ENCODE measurements at places on chromosomes 7 and 10.
A peak's percentile ranks its signal among the peaks of the same experiment; 100 is the strongest.

GRCh38 chr7:34718867-34719266 lies 60.8 kb downstream of the NPSR1 start:
- DNase-seq: no peak

GRCh38 chr7:81562581-81562980 lies 207.3 kb downstream of the HGF start:
- DNase-seq: no peak

- no peak for DNase-seq
Measured at GRCh38 chr7:132202541-132202940, 373.7 kb downstream of the PLXNA4 start.

DNA sequence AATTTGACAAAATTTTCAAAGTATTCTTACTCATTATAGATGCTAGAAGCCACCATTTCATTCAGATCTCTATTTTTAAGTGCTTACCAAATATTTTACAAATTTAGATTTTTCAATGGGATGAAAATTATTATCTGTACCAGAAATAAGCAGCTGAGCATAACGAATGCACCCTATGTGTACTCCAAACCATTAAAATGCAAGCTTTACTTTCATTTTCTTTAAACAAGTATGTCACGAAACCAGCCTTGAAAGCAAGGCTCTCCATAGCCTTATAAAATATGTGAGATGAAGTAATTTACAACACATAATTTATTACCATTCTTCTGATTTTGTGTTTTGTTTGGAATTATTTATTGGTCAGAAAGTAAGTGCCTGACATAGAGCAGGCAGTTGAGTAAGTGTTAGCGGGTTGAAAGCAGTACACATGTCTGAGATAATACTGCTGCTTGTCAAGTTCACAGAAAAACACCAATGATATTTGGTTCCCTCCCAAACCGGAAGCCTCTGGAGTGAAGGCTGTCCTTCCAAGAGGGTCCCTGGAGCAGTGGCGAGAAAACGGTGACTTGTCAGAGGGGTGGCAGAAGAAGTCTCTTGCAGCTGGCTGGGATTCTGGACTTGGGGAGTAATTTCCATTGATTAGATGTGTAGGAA lies 322.7 kb upstream of the PFKP start:
- no peak for DNase-seq

- DNase-seq: no peak
Measured at GRCh38 chr10:109862041-109862440, 61.3 kb downstream of the XPNPEP1 start.

DNA sequence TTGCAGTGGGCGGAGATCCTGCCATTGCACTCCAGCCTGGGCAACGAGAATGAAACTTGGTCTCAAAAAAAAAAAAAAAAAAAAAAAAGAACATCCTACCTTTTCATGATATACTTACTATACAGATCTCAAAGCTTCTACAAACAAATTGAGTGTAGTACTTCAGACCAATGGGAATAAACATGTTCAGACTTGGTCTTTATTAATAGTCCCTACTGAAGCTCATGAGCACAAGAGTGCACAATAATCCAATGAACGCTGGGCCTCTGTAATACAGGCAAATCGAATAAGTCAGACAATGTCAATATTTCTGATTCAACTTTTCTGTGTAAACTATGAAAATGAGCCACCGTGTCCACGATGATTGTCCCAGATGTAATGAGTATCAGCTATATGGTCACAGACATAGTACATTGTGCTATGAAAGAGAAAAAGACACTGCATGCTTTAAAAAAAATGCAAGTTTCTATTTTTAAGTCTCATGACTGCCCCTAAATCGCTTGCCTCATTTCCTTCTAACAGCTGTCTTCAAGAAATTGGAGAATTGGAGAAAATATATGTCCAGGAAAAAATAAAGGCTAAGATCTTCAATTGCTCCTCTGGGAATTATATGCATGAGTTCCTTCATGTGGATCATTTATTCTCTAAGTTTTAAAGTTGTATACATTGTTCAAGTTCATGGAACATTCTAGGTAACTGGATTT lies 64.0 kb upstream of the CTTNBP2 start:
- DNase-seq: no peak

DNA sequence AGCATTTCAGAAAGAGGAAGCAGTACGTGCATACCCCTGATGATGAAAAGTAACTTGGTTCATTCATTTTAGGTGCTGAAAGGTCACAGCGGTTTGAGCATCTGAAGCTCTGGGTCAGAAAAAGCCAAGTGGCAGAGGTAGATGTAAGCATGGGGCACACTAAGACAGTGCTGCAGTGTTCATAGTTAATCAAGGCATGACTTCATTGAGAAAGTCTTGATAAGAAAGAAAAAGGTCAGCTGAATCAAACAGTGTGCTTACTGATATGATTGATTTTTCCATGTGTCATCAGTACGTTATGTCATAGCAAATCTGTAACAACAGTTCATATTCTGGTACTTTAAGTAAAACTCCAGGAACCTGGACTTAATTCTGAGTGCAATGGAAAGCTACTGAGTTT lies 107.7 kb upstream of the PCLO start:
- DNase-seq: no peak

DNA sequence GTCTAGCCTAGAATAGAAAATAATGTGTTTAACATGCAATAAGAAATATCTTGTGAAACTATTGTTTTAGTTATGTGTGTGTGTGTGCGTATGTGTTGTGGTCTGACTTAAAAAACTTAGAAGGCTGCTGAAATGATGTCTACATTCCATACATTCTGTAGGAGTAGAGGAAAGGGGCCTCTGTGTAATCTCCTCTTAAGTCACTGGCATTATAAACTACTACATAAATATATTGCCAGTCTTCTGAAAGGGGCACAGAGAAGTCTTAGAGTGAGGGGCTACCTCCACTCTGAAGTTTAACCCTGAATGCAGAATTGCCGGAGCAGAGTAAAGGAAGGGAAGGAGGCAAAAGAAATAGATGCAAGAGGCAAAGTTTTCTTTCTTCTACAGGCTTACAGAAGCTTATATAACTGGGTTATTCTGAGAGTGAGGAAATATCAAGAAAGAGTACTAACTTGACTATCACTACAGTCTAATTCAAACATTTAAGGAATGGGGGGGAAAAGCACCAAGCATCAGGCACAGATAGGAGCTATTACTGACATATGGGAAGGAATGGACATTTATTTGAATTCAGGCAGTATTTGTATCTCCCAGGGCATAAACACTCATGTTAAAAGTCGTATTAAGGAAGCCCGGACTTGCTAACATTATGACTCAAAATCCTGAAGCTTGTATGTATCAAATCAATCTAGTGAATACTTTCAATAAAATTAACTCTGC lies 75.7 kb downstream of the DNAJC1 start:
- DNase-seq: no peak

- DNase-seq: no peak
Measured at GRCh38 chr7:155721056-155721455, 76.6 kb downstream of the RBM33 start.

- no peak for DNase-seq
Measured at GRCh38 chr7:87447116-87447635, 28.3 kb downstream of the ABCB4 start.

DNA sequence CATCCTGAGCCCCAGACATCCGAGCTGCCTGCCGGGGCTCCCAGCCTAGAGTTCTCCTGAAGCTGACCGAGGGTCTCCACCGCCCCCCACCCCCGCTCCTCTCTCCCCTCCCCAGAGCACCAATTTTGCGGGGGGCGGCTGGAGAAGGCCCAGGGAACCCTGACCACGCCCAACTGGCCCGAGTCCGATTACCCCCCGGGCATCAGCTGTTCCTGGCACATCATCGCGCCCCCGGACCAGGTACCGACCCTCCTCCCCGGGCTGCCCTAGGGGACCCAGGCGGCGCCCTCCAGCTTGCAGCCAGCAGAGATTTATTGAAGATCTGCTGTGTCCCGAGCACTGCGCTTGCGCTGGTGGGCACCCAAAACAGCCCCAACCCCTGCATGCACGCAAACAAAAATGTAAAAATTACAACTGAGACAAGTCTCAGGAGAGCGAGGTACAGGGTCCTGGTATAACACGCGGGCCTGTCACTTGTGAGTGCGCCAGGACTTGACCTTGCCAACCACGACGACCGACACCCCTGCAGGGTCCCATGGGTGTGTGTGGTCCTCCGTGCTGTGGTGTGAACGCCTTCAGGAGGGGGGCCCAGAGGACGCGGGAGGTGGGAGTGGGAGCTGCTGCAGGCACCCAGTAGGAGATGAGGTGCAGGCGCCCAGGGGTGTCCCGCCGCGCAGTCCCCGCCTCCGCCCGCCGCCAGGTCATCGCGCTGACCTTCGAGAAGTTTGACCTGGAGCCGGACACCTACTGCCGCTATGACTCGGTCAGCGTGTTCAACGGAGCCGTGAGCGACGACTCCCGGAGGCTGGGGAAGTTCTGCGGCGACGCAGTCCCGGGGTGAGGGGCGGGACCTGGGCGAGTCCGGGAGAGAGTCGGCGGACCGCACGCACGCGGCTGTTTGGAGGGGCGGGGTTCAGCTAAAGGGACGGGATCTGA lies 3.1 kb downstream of the PCOLCE start:
- DNase-seq: peak; percentile 45

DNA sequence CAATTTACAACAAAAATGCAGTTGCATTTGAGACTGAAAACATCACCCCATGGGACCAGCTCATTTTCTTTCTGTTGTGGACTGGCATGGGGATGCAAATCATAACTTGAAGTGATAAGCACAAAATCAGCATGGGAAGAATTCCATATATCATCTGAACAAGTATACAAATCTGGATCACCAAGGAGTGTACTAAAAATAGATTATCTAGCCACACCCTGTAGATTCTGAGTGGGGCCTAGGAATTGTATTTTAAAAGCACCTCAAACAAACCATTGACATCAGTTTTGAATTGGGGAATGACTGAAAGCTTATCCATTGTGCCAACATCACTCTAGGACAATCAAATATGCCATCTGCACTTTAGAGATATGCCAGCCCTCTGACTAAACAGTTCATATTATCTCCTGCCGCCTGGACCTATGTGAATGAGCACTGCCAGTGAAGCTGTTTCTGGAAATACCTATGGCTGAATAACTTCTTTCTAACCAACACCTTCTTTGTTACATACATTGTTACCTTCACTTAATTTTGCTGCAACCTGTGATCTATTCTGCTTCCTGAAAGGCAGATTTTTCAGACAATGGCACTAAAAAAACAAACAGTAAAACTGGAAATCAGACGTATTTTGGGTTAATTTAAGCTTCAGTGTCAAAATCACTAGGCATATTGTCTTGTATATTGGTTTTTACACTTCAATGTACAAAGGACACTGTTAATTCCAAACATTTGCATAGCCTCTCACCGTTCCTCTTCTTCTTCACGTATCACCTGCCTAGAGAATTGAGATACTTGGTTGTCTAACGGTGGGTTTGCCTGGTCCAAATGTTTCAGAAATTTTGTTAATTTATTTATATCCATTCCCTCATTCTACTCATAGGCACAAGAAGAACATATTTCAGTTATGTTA lies 42.4 kb upstream of the HGF start:
- no peak for DNase-seq

GRCh38 chr7:151524331-151524730 lies 4.6 kb upstream of the RHEB start:
- no peak for DNase-seq

- DNase-seq: no peak
Measured at GRCh38 chr10:88062385-88062784, 199.0 kb downstream of the PTEN start.

DNA sequence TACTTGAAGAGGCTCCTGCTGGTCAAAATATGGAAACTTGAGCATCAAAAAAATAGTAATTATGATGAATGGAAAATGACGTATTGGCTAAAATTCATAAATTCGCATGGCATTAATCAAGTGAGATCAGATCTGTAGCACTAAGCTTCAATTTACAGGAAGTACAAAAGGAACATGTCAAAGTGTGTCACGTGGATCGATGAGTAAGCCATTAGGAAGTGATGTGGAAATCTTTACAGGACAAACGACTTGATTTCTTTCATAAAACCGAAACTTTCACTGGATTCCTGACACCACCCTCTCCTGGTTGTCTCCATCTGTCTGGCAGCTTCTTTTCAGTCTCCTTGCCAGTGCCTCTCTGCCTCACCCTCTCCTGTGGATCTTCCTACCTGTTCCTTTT lies 25.8 kb downstream of the AKR1C8 start:
- no peak for DNase-seq

DNA sequence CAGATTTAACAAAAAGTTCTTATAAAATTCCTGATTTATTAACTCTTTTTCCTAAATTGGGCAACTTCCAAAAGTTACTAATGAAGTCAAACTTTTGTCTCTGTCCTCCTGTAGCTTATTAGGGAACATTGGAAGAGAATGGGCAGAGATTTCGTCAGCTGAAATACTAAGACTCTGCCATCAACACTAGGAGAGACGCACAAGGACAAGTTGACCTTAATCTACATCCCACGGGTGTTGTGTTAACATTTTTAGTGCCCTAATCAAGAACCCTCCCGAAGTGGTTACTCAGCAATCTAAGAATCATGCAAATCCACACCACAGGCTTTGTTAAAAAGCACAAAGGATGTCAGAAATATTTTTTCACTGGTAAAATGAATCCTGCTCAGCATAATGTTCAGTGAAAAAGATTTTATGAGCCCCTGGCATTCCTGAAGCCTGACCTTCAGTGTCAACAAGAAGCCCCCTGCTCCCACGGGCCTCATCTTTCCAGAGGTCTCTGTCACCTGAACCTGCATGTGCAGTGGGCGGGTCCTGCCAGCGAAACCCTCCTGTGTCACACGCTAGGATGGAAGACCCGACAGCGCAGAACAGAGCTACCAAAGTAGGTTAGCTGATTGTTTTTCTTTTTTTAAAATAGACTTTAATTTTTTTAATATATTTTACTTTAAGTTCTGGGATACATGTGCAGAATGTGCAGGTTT lies 70.6 kb upstream of the AKR1E2 start:
- no peak for DNase-seq

DNA sequence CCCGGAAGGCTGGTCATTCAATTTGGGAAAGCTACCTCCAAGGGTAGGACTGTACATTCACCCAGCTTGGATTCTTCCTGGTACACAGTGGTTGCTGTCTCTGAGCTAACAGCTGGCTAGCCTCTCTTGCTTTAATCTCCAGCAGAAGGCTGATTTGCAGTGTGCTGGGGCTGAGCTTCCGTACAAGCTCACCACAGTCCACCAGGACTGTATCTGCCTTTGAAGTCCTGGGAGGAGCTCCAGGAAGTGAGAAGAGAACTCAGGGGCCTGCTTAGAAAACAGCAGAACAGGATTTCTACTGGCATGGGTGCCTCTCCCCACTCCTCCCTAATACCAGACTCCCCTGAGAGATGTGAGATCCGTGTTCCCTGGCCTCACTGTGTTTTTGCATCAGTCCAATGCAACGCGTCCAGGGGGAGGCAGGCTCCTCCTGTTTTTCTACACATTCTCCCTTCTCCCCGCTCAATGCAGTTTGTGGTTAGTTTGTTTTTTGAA lies 6.6 kb downstream of the AFAP1L2 start:
- no peak for DNase-seq

GRCh38 chr10:88974012-88974411 lies 16.6 kb upstream of the FAS start:
- no peak for DNase-seq

DNA sequence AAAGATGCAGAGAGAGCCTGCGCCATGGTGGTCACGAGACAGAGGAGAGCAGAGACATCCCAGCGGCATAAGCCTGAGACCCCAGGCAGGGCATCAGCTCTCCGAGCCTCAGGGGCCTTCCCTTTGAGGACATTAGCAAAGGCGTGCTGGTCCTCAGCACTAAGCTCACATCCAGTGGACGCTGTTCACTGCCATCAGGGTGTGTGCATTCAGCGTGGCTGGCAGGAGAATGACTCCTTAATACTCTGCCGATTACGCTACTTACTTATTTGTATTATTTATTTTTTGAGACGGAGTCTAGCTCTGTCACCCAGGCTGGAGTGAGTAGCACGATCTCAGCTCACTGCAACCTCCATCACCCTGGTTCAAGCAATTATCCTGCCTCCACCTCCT lies 290.2 kb downstream of the KLF6 start:
- no peak for DNase-seq

GRCh38 chr10:128996092-128996491 lies 470.9 kb upstream of the MGMT start:
- no peak for DNase-seq

Measured in stimulated activated naive CD8-positive, alpha-beta T cell treated with anti-CD3 and anti-CD28 coated beads, Interleukin-15, amount 100 ng/mL, for 72 hours (primary cell).